ENCODE measurements at places on chromosomes 5 and 9.

GRCh38 chr5:79829260-79829659 lies 139.6 kb downstream of the CMYA5 start:
- DNase-seq = no peak

- no peak for DNase-seq
Observed at GRCh38 chr9:108468364-108468763, 387.4 kb downstream of the ACTL7B start.

GRCh38 chr9:109317311-109317978 lies 3.4 kb downstream of the EPB41L4B start:
- DNase-seq = no peak

DNA sequence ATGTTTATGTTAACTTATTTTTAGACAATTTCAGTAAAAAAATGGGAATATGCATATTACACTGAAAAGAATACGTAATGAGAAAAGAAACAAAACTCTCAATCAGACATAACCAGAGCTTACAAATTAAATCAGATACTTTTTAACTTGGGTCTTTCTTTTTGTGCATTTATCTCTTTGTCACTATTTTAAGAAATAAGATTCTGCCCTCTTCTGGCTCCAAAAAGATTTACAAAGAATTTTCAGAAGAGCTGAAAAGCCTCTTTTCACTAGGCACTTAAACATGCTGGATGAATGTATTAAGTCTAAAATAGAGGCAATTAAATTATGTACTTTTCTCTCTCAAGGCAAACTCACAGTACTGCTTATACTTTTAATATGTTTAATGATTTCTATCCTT lies 55.5 kb downstream of the CEP120 start:
- DNase-seq = no peak

- no peak for DNase-seq
Observed at GRCh38 chr5:75640395-75640794, 29.1 kb downstream of the ANKDD1B start.

GRCh38 chr5:179124853-179125788 lies 64.9 kb downstream of the ZNF354C start:
- no peak for DNase-seq

- DNase-seq = peak; percentile 54
Observed at GRCh38 chr9:129239946-129240490, 62.0 kb upstream of the IER5L start.

- DNase-seq = no peak
Observed at GRCh38 chr5:78566747-78567425, 81.7 kb downstream of the LHFPL2 start.

GRCh38 chr5:6504677-6505415 lies 56.2 kb downstream of the UBE2QL1 start:
- DNase-seq = no peak

- no peak for DNase-seq
Observed at GRCh38 chr9:107491081-107492053, 1.8 kb upstream of the KLF4 start.

DNA sequence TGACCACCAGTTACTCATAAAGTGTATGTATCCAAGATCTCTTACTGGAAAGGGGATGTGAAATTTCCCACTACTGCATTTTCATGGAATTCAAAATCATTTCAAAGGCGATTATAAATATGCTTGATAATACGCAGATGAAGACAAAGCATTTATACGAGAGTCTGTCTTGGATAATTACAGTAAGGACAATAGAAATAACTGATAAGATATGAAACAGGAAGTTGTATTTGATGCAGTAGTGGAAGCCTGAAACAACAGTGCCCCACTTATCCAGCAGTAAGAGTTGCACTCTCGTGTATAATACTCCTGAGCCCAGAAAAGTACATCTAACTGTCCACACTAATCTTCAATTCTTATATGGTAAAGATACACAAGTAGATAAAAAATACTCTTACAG lies 188.7 kb upstream of the POU5F2 start:
- DNase-seq = no peak

DNA sequence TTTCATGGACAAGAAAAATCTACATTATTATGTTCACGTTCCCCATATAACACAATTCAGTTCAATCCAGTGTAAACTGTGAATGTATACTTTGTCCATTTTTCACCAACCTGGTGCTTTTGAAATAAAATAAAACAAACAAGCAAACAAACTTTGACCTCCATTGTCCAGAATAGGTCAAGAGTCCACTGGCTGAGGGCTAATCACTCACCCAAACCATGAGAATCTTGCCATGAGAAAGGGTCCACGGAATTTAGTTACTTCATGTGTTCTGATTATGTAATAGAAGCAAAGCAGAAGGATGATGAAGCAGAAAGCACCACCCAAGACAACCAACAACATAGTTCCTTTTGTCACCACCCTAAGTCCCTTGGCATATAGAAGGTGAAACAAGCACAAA lies 28.7 kb downstream of the DIAPH1 start:
- no peak for DNase-seq

- no peak for DNase-seq
Observed at GRCh38 chr5:135013947-135014570, 20.0 kb downstream of the PITX1 start.

DNA sequence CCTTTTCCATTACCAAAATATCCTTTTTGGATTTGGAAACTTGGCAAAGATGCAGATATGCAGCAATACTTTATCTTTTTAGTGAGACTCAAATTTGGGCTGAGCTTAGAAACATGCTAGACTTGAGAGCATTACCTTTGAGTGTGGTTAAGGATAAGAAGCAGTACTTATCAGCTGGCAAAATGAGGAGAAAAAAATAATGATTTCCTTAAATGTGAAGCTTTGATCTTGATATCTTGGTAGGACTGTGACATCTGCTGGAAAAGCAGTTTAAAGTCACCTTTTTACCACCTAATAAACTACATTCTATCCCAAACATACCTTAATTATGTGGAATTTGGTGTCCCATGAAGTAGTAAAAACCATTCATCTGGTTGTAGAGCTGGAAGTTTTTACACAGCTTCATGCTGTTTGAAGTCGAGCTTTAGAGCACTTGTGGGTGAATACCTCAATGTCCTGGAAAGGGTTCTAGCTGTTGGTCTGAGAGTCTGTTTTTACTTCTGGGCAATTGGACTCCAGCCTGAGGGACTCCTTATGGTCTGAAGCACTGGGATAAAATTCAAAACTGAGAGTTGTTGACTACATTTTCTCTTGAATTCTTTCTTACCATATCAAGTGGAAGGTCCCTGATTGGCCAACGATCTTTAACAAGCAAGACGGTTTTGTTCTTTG lies 53.4 kb downstream of the LRRC70 start:
- DNase-seq = no peak
